ENCODE measurements at places on chromosomes 5 and 9.

GRCh38 chr9:86324308-86324707 lies 29.9 kb downstream of the TUT7 start:
- H3K36me3 ChIP-seq = peaks cover 11% of the 10 kb centered on the region
- no peaks in the 10 kb centered on the region for H3K4me1 ChIP-seq
- no peaks in the 10 kb centered on the region for H3K27me3 ChIP-seq

DNA sequence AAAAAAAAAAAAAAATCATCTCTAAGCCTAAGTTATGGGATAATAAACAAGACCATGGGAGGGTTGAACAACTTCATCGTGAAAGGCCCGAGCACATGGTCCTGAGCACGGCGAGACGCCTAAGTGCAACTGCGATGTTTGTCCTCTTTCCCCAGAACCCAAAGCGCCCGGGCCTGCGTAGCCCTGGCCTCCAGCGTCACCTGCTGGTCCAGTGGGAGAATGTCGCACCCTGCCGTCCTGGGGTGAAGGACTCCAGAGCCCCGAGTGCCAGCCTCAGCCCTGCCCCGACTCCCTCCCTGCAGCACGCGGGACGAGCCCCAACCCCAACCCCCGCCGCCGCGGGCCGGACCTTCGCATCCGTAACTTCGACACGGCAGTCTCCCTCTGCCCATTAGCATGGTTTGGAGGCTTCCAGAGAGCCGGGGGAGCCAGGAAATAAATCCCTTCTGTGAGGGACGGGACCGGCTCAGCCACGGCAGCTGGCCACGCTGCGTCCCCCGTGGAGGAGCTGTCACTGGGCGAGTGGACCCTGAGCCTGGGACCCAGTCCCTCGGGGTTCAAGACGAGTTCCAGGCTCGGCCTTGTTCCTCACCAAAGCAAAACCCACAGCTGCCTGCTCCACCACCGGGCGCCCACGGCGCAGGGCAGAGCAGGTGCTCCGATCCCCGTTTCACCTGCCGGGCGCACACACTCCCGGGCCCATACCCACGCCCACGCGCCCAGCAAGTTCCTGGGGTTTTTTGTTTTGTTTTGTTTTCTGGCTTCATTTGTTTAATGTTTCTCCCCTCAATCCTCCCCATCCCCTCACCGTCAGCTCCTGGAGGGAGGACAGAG lies 132.5 kb upstream of the HAND1 start:
- H3K4me3 ChIP-seq = peak overlapping the region; percentile 36
- no peaks in the 10 kb centered on the region for H3K36me3 ChIP-seq
- peak; percentile 70 for DNase-seq
- H3K27me3 ChIP-seq = peaks cover 56% of the 10 kb centered on the region
- no peak overlapping the region for H3K27ac ChIP-seq
- H3K4me1 ChIP-seq = peaks cover 12% of the 10 kb centered on the region

DNA sequence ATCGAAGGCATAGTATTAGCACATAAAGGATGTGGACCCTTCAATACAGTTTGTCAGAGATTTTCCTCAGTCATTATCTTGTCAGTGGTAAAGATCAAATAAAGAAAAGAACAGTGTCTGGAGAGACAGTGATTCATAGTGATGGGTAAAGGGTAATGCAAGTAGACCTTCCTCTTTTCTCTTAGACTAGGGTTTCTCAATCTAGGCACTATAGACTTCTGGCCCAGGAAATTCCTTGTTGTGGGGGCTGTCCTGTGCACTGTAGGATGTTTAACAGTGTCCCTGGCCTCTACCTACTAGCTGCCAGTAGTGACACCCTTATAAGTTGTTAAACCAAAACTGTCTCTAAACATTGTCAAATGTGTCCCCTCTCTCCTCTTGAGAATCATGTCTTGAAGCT lies 6.9 kb downstream of the CAMK4 start:
- DNase-seq = no peak
- H3K4me3 ChIP-seq = no peak overlapping the region
- H3K4me1 ChIP-seq = peaks cover 6% of the 10 kb centered on the region
- H3K36me3 ChIP-seq = no peaks in the 10 kb centered on the region

DNA sequence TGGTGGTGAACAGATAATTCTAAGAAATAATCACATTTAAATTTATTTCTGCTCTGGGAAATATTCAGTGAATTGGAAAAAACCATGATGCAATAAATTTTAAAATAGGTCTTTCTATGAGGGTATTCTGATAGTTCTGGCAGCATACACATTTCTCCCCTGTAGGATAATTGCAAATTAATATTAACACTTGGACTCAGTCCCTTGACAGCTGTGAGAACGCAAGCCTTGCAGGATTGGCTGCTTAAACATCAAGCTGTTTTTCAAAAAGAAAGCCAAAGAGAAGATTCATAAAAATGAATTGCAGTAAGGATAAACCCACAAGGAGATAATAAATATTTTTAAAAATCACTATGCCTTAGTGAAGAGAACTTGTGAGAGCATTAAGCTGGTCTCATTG lies 180.0 kb downstream of the MTRR start:
- H3K27ac ChIP-seq = no peak overlapping the region
- H3K27me3 ChIP-seq = no peaks in the 10 kb centered on the region
- H3K4me3 ChIP-seq = no peak overlapping the region
- DNase-seq = no peak
- no peaks in the 10 kb centered on the region for H3K36me3 ChIP-seq

DNA sequence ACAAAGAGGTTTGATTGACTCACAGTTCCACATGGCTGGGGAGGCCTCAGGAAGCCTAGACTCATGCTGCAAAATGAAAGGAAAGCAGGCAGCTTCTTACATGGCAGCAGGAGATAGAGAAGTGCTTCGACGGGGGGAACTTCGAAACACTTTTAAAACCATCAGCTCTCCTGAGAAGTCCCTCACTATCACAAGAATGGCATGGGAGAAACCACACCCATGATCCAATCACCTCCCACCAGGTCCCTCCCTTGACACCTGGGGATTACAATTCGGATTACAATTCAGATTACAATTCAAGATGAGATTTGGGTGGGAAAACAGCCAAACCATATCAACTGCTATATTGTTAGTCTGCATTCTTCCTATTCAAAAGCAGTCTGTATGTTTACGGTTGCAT lies 322.3 kb upstream of the ISL1 start:
- no peaks in the 10 kb centered on the region for H3K27me3 ChIP-seq
- H3K4me1 ChIP-seq = no peaks in the 10 kb centered on the region
- H3K36me3 ChIP-seq = no peaks in the 10 kb centered on the region
- no peak overlapping the region for H3K4me3 ChIP-seq
- DNase-seq = no peak
- H3K27ac ChIP-seq = no peak overlapping the region

- no peaks in the 10 kb centered on the region for H3K36me3 ChIP-seq
- DNase-seq = no peak
- no peak overlapping the region for H3K27ac ChIP-seq
- H3K4me3 ChIP-seq = no peak overlapping the region
Measured at GRCh38 chr5:97608501-97608900, 425.5 kb upstream of the RIOK2 start.

GRCh38 chr9:33867747-33868439 lies 50.9 kb downstream of the UBE2R2 start:
- peaks cover 4% of the 10 kb centered on the region for H3K36me3 ChIP-seq
- H3K4me3 ChIP-seq = no peak overlapping the region
- H3K4me1 ChIP-seq = peaks cover 18% of the 10 kb centered on the region
- no peak for DNase-seq
- no peaks in the 10 kb centered on the region for H3K27me3 ChIP-seq

DNA sequence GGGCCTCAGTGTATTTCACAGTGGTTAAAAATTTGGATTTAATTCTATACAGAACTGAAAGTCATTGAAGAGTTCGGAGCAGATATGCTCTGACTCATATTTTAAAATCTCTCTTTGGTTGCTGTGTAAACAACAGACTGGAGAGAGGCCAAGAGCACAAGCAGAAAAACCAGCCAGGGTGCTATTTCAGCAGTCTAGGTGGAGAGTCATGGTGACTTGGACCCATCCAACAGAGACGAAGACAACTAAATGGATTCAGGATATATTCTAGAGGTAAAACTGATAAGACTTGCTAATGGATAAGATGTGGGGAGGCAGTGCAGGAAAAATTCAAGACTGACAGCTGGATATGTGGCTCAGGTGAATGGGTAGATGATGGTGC lies 168.9 kb downstream of the MAPKAP1 start:
- no peaks in the 10 kb centered on the region for H3K36me3 ChIP-seq
- no peaks in the 10 kb centered on the region for H3K27me3 ChIP-seq
- peaks cover 25% of the 10 kb centered on the region for H3K4me1 ChIP-seq
- DNase-seq = no peak

GRCh38 chr5:1175801-1176472 lies 25.5 kb upstream of the SLC6A19 start:
- no peak overlapping the region for H3K27ac ChIP-seq
- no peak overlapping the region for H3K4me3 ChIP-seq
- no peaks in the 10 kb centered on the region for H3K4me1 ChIP-seq
- H3K36me3 ChIP-seq = no peaks in the 10 kb centered on the region
- no peak for DNase-seq
- peaks cover 10% of the 10 kb centered on the region for H3K27me3 ChIP-seq

GRCh38 chr9:71213633-71214032 lies 92.2 kb upstream of the TRPM3 start:
- H3K4me1 ChIP-seq = no peaks in the 10 kb centered on the region
- no peak overlapping the region for H3K4me3 ChIP-seq
- H3K36me3 ChIP-seq = no peaks in the 10 kb centered on the region
- H3K27me3 ChIP-seq = no peaks in the 10 kb centered on the region
- no peak overlapping the region for H3K27ac ChIP-seq
- DNase-seq = no peak

DNA sequence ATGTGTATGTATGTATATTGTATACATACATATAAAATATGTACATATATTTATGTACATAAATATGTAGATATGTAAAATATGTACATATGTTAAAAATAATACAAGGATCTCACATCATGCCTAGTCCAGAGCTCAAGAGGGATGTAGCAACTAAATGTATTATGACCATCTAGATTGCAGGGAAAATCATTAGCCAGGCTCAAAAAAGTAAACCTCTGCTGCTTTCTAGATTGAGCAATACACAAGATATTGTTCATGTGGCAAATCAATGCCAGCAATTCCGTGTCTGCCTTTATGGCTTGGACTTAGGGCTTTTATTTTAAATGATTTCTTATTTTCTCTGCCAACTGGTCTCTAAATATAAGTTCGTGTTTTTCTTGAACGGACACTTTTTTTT lies 65.2 kb downstream of the RAI14 start:
- no peaks in the 10 kb centered on the region for H3K27me3 ChIP-seq
- no peak for DNase-seq
- no peaks in the 10 kb centered on the region for H3K4me1 ChIP-seq
- H3K36me3 ChIP-seq = no peaks in the 10 kb centered on the region
- H3K4me3 ChIP-seq = no peak overlapping the region

- H3K4me1 ChIP-seq = no peaks in the 10 kb centered on the region
- peak; percentile 42 for DNase-seq
- H3K27ac ChIP-seq = no peak overlapping the region
- H3K27me3 ChIP-seq = no peaks in the 10 kb centered on the region
Measured at GRCh38 chr5:31581498-31582099, 49.5 kb downstream of the C5orf22 start.

- no peak for DNase-seq
- no peak overlapping the region for H3K4me3 ChIP-seq
Measured at GRCh38 chr5:53087621-53088121, 21.9 kb downstream of the MOCS2 start.

DNA sequence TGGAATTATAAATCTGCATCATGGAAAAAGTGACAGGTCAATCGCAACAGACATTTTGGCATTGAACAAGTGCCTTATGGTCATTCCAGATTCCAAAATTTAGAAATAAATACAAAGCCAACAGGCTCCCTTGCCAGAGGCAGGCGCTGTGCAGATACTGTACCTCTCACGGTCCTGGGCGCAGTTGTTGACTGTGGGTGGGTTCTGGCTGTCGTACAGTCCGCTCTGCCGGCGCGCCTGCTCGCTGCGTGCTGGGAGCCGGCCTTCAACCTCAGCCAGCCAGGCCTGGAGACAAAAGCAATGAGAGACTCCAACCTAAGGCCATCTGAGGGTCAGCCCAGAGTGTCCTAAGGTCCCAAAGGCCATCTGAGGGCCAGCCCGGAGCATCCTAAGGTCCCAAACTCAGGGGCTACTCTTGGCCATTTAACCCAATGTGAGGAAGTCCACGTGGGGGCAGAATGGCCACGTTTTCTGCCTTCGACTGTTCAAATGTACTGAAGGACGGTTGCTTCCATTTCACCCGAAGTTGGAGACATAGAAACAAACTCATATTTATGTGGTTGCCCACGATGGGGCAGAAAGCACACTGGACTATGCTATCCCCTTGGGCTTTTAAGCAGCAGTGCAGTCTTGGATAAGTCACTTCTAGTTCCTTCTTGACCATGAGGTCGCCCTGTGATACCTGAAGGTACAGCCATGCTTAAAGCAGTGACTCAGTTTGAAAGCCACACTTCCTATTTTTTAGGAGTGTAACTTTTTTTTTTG lies 65.2 kb downstream of the USP20 start:
- peak; percentile 67 for DNase-seq
- no peaks in the 10 kb centered on the region for H3K27me3 ChIP-seq
- peaks cover 79% of the 10 kb centered on the region for H3K36me3 ChIP-seq
- H3K4me1 ChIP-seq = peaks cover 27% of the 10 kb centered on the region

DNA sequence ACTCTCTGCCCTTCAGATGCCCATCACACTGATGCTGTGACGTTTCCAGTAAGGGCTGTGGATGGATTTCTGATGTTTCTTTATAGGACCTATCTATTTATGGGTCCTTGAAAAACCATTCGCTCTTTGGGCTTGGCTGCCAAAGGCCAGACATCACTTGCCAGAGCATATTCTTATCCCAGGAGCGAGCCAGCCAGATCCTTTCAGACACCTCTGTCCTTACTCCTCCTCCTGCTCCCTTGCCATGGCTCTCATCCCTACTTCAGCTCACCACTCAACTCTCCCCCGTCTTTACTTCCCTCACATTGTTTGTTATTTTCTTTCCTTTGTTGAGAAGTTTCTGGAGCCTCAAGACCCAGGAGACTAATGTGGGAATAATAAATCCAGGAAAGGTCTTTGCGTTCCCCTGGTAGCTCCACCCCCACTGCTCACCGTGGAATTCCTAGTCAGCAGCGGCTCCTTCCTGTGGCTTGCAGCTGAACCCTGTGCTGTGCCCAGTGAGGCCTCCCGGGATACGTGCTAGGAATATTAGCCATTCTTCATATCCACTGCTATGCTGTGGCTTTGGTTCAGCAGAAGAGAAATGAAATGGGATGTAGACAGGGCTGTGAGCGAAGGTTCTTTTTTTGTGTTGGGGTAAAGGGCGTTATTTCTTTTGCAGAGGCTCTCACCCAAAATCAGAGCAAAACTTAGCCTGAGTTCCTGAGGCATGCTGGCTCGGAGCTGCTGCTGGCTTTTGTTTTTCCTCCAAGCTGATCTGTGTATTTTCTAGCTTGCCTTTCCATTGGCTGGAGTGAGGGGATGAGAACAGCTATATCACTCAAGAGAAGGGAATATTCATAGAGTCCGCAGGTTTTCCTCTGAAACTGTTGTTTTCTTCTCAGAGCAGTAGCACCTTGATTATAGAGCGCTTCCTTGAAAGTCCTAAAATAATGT lies 171.1 kb downstream of the SAXO1 start:
- H3K4me3 ChIP-seq = no peak overlapping the region
- H3K4me1 ChIP-seq = no peaks in the 10 kb centered on the region
- DNase-seq = no peak
- no peaks in the 10 kb centered on the region for H3K27me3 ChIP-seq
- H3K36me3 ChIP-seq = no peaks in the 10 kb centered on the region

DNA sequence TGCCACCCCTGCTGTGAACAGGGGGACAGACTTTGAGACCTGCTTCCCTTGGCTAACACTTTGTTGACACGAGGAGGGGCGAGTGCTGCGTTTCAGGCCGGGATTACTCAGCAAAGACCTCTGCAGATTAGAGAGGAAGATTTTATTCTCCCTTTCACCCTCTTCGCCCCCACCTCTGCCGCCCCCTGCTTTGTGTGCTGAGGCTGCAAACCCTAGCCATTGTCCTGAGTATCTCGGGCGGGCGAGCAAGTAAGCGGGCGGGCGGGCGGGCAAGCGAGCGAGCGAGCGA lies 6.0 kb downstream of the ISL1 start:
- DNase-seq = no peak
- no peak overlapping the region for H3K4me3 ChIP-seq
- H3K27me3 ChIP-seq = peaks cover 46% of the 10 kb centered on the region
- no peaks in the 10 kb centered on the region for H3K4me1 ChIP-seq

All from B cell (primary cell).